ENCODE measurements at places on chromosomes 12 and 14.

DNA sequence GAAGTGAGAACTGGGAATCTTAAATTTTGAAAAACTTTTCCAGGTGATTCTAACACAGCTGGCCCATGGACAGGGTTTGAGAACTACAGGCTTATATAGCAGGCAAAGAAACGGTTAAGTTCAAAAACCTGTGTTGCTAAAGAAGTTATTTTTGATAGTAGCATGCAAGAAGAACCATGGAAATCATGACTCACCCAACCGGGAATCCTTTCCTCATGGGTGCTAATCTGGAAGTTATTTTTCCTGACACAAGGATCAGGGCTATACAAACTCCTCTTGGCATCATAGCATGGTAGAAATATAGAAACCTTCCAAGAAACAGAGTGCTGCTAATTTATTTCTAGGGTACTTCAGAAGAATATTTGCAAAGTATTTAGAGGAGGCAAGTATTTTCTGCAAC lies 588.7 kb downstream of the CCER1 start:
- DNase-seq: no peak

DNA sequence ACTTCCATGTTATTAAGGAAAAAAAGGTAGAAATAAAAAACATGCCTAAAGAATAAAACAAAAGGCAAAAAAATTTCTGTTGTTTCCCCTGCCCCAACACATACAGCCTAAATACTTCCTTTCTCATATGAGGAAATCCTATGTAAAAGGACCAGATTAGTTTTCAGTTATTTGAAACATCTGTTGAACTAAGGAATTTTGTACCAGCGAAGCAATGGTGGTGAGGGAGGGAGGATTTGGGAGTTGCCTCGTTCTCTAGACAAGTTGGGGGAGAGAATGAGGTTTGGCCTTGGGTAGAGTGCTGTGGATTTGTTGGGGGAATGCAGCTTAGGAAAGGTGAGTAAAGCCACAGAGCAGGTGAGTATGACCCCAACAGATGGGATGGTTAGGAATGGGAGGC lies 141.5 kb upstream of the RFLNA start:
- DNase-seq: no peak

- DNase-seq: no peak
Measured at GRCh38 chr14:24289649-24290280, 9.8 kb downstream of the DHRS1 start.

GRCh38 chr12:49648712-49649003 lies 25.3 kb downstream of the PRPF40B start:
- no peak for DNase-seq

DNA sequence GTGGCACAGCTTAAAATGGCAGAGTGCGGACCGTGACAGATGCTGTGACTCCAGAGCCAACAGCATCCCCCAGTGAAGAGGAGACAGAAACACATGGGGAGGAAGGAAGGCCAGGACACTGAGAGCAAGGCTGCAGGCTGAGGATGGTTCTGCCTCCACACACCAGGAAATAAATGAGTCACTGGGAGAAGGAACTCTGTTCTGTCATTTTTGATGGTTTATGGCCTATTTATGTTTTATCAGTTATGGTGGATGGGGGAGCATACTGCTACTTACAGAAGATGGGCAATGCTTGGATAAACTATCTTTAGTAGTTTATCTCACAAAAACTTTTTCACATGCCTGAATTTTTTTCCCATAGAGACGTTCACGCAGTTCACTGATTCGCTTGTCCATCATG lies 33.8 kb downstream of the ZFYVE21 start:
- no peak for DNase-seq

GRCh38 chr12:17030338-17030737 lies 424.4 kb upstream of the LMO3 start:
- no peak for DNase-seq

DNA sequence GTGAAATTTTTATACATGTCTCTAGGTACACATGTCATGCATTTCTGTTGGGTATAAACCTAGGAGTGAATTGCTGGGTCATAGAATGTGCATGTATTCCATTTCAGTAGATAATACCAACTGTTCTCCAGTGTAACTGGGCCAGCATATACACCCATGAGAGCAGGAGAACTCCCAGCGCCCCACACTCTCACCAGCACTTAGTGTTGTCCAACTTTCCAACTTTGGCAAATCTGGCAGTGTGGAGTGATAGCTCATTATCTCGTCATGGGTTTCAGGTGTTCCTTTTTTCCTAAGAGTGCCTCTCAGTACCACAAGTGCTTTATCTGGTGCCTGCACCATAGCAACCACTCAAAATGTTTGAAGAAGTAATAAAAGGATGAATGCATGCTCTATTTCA lies 40.1 kb downstream of the NGB start:
- no peak for DNase-seq

- DNase-seq: no peak
Measured at GRCh38 chr14:70292716-70293115, 66.8 kb downstream of the COX16 start.

DNA sequence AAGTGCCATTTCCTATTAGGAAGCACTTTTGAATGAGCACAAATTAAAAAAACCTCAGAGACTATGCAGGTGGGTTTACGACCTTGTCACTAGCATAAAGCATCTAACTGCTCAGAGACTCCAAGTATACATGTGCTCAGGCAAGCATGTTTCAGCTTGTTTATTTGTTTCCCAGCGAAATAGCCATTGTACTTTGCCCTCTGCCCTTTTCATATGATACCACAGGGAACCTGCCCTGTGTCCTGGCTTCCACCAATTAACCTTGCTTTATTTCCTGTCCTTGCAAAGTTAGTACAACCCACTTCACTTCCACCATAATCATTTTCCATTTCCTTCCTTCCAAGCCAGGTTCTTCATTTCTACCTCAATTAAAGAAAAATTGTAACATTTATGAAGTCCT lies 194.9 kb downstream of the DUSP6 start:
- no peak for DNase-seq

GRCh38 chr14:101820283-101820798 lies 58.8 kb downstream of the PPP2R5C start:
- DNase-seq: no peak

DNA sequence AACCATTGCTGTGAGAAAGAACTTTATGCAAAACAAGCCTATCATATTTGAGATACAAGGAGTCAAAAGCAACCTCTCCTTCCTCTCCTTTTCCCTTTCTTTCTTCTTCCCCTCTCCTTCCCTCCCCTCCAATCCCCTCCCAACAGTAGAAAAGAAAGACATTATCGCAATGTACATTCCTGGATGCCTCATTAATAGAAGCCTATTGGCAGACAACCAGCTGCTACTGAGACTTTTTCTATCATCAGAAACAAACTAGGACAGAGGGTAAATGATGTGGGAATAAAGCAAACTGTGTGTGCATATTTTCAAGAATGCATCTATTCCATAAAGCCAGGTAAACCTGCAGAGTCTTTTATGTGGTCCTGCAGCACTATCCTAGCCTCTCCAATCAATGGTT lies 237.2 kb downstream of the ITPR2 start:
- DNase-seq: no peak

DNA sequence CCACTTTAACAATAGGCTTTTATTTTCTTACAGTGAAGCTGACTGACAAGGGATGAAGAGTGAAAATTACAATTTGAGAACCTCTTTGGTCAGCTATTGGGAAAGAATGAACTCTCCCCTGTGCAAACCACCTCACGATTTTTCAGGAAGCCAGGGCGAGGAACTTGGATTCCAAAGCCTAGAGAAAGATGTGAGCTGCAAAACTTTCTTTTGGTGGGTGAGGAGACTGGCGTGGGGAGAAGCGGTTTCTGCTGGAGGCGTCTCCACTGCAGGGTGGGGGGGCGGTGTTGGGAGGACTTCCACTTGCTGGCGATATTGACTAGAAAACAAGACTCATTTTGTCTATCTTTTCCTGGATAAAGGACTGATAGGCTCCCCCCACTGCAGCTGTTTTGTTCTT lies 59.3 kb upstream of the VRK1 start:
- DNase-seq: no peak

- DNase-seq: no peak
Measured at GRCh38 chr12:48567731-48568130, 2.1 kb downstream of the LALBA start.

- DNase-seq: peak; percentile 77
Measured at GRCh38 chr14:54564868-54565784, 1.8 kb upstream of the SAMD4A start.

DNA sequence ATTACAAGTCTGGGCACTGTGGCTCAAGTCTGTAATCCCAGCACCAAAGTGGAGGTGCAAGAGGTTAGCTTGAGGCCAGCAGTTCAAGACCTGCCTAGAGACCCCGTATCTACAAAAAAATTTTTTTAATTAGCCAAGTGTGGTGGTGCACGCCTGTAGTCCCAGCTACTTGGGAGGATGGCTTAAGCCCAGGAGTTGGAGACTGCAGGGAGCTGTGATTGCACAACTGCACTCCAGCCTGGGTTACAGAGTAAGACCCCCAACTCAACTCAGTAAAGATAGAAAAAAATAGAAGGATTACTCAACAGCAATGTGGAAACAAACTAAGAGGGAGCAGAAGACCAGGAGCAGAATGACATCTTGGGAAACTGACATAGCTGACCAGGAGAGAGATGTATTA lies 13.3 kb downstream of the SBNO1 start:
- no peak for DNase-seq

DNA sequence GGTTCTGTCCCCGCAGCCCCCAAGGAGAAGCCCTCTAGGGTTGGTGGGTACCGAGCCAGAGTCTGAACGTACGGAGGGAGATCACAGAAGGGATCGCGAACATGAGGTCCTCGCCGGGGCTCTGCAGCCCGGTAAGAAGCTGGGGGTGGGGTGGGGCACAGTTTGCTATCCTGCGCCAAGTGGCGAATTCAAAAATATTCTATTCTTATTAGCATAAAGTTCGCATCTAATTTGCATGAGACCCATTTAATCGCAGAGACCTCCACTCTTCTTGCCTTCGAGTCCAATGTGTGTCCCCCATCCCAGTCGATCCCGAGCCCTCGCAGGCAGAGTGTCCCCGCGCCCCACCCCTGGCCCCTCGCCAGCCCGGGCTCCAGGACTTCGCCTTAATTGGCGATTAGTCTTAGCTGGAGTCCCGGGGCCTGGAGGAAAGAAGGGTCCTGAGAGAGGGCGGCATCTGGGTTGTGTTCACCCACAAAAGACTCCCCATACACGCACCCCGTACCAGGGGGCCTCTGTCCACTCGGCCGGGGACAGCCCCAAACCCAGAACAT lies 604 bp upstream of the ARHGEF25 start:
- DNase-seq: no peak

GRCh38 chr14:47539031-47539461 lies 136.4 kb downstream of the MDGA2 start:
- DNase-seq: no peak

DNA sequence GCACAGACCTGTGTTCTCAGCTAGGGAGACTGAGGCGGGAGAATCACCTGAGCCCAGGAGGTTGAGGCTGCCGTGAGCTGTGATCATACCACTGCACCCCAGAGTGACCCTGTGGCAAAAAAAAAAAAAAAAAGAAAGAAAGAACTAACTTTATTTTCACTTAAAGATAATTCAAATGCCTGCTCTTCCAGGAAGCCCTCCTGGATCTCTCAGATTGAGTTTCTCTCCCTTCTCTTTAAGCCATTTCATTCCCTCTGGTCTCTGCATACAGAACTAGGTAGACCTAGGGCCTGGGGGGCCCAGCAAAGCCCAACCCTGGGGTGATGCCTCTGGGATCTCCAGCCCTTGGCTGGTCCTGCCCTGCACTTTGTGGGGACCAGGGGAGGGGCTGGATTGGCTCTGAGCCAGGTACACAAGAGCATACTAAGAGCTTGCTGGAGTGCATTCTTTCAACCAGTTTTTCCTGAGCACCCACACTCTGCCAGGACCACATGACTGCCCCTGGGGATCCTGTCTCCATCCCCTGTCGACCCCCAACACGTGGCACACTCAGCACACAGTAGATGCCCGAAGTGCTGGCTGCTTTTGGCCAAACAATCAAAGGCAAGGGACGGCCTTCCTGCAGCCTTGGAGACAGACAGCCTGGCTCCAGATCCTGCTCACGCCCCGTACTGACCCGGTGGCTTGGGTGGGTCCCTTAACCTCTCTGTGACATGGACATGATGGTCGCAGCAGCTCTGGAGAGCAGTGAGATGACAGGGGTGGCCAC lies 52.7 kb downstream of the CYP46A1 start:
- no peak for DNase-seq

DNA sequence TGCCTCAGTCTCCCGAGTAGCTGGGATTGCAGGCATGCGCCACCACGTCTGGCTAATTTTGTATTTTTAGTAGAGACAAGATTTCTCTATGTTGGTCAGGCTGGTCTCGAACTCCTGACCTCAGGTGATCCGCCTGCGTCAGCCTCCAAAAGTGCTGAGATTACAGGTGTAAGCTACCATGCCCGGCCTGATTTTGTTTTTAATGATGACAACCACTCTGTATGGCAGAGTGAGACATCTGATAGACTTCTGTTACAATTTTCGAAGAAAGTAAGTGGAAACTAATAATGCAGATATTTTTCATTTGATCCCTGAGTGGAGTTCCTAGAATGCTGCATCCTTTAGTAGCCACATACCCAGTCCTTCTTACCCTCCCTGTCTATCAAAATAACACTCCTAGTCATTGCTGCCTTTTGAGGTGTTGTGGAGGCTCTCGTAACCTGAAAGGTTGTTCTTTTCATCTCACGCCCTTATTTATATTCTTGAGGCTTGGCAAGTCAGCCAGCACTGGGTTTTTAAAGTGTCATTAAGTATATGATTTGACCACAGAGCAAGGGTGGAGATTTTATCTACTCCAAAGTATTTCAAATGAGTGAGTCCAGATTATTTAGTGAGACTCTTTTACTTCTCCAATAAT lies 5.9 kb upstream of the EID3 start:
- no peak for DNase-seq

- no peak for DNase-seq
Measured at GRCh38 chr14:102293781-102294180, 11.2 kb downstream of the MOK start.

DNA sequence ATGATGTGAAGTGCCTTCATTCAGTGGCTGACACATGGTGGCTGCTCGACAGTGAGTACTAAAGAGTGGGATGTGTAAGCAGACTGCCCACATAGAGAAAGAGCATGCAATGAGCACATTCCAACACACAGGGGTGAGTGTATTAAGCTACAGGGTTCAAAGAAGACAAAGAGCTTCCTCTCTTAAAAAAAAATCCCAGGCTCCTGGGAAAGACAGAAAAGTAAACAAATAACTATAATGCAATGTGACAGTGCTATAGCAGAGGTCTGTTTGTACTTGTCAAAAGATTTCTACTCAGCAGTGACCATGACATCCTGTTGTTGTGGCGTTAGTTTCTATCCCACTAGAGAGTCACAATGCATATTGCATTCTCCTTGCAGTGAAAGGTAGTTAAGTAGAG lies 12.4 kb upstream of the PCNX1 start:
- no peak for DNase-seq
